Muscle of leg (tissue), 16 donors: ENCODE measurements at places on chromosomes 6 and 20. TPM values are rescaled to one million over a fixed set of nuclear protein-coding genes. Genes with fewer than 3 reads are reported as not detected.

- no peak overlapping the region for H3K27ac ChIP-seq
- peaks cover 17% of the 10 kb centered on the region for H3K4me1 ChIP-seq
- peaks cover 7% of the 10 kb centered on the region for H3K27me3 ChIP-seq
- H3K36me3 ChIP-seq = no peaks in the 10 kb centered on the region
Observed at GRCh38 chr6:14144678-14145113, 27.1 kb downstream of the CD83 start.

DNA sequence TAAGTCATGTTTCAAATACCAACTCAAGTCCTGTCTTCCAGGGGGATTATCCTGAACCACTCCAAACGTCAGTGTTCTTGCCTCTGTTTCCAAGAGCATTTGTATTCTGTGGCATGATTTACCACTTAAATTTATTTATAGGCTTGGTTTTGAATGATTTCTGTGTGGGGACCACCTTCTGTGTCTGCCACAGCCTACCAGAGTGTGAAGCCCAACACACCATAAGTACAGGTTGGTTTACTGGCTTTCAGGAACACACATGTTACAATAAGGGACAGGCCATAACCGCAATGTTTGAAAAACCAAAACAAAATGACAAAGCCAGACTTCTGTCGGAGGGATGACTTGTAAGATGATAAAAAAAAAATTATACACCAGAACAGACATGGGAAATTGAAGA lies 56.5 kb upstream of the MAP3K7 start:
- H3K4me1 ChIP-seq = no peaks in the 10 kb centered on the region
- no peak overlapping the region for H3K4me3 ChIP-seq
- H3K27ac ChIP-seq = no peak overlapping the region

DNA sequence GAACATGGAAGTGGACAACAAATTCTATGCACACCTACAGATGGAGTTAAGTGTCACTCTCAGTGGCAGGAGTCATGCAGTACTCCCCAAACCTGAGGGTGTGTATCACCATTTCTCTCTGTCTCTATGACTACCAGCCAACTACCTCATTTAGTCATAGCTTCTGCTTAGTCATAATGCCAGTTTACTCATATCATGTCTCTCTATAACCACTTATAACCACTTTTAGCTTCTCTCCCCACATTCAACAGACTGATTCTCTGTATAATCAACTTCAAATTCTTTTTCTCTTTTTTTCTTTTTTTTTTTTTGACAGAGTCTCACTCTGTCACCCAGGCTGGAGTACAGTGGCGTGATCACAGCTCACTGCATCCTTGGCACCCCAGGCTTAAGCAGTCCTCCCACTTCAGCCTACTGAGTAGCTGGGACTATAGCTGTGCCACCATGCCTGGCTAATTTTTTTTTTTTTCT lies 13.8 kb upstream of the GTF3C6 start:
- H3K36me3 ChIP-seq = no peaks in the 10 kb centered on the region
- peak; percentile 26 for DNase-seq
- H3K4me1 ChIP-seq = no peaks in the 10 kb centered on the region
- no peak overlapping the region for H3K27ac ChIP-seq
- H3K27me3 ChIP-seq = no peaks in the 10 kb centered on the region
- H3K4me3 ChIP-seq = no peak overlapping the region

GRCh38 chr6:67667637-67668422 lies 967.3 kb upstream of the ADGRB3 start:
- H3K27me3 ChIP-seq = no peaks in the 10 kb centered on the region
- no peak for DNase-seq
- no peaks in the 10 kb centered on the region for H3K4me1 ChIP-seq

The SLC17A3 gene
- total RNA-seq = not detected

DNA sequence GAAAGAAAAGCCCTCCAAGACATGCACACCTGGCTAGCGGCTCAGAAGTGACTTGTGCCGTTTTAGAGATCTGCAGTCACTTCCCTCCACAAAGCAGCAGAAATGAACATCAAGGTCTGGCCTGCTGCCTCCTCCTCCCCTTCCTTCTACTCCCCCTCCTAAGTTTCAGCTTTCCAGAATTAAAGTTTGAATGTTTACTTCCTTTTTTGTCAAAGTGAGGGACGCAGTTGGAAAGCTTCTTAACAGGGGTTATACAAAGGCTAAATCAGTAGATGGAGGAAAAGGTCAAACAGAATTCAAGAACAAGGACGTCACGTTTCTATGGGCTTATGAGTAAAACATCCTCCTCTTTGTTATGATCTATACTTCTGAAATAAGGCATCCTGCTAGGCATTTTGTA lies 227.7 kb downstream of the SLC35F1 start:
- no peaks in the 10 kb centered on the region for H3K27me3 ChIP-seq
- peak; percentile 43 for DNase-seq
- no peak overlapping the region for H3K4me3 ChIP-seq
- peaks cover 2% of the 10 kb centered on the region for H3K4me1 ChIP-seq

- H3K4me1 ChIP-seq = peaks cover 9% of the 10 kb centered on the region
- no peaks in the 10 kb centered on the region for H3K27me3 ChIP-seq
- H3K27ac ChIP-seq = no peak overlapping the region
Observed at GRCh38 chr20:4781211-4781610, 59.5 kb downstream of the PRND start.

DNA sequence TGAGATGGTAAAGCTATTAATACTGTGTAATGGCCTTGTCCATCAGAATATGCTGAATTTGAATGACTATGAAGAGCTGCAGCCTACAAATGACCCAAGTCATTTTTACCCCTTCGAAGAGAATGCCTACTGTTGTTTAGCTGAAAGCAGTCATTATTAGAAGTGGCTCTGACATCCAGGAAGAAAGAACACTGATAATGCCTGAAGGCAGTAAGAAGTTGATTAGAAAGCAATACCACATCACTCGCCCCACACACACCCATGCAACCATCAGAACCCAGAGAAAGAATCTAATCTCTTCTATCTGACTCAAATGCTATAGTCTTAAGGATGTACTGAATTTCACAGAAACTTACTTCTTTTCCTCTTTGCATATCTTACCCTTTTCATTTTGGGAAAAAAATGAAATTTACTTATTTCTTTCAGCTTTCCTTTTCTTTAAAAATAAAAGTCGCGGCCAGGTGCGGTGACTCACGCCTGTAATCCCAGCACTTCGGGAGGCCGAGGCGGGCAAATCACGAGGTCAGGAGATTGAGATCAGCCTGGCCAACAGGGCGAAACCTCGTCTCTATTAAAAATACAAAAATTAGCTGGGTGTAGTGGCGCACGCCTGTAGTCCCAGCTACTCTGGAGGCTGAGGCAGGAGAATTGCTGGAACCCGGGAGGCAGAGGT lies 61.0 kb downstream of the ARHGAP18 start:
- DNase-seq = no peak
- peaks cover 6% of the 10 kb centered on the region for H3K4me1 ChIP-seq
- no peaks in the 10 kb centered on the region for H3K36me3 ChIP-seq
- H3K27me3 ChIP-seq = no peaks in the 10 kb centered on the region

The PPP1R10 gene
- 25.7 TPM for total RNA-seq

DNA sequence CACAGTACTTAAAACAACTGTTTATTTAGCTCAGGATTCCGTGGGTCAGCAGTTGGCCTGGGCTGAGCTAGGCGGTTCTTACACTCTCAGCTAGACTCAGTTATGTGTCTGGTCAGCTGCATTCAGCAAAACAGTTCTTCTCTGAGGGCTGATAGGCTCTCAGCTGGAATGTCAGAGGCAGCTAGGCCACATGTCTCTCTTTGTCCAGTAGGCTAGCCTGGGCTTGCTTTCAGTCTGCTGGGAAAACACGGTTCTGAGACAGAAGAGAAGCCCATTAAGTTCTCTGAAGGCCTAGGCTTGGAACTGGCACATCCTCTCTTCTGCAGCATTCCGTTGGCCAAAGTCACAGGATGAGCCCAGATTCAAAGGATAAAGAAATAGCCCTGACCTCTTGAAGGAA lies 65.6 kb downstream of the TULP4 start:
- DNase-seq = peak; percentile 61
- H3K4me3 ChIP-seq = no peak overlapping the region
- peak overlapping the region; percentile 4 for H3K27ac ChIP-seq

GRCh38 chr6:68296126-68296525 lies 339.0 kb upstream of the ADGRB3 start:
- DNase-seq = no peak
- no peaks in the 10 kb centered on the region for H3K27me3 ChIP-seq
- H3K4me3 ChIP-seq = no peak overlapping the region
- no peaks in the 10 kb centered on the region for H3K36me3 ChIP-seq
- H3K27ac ChIP-seq = no peak overlapping the region

DNA sequence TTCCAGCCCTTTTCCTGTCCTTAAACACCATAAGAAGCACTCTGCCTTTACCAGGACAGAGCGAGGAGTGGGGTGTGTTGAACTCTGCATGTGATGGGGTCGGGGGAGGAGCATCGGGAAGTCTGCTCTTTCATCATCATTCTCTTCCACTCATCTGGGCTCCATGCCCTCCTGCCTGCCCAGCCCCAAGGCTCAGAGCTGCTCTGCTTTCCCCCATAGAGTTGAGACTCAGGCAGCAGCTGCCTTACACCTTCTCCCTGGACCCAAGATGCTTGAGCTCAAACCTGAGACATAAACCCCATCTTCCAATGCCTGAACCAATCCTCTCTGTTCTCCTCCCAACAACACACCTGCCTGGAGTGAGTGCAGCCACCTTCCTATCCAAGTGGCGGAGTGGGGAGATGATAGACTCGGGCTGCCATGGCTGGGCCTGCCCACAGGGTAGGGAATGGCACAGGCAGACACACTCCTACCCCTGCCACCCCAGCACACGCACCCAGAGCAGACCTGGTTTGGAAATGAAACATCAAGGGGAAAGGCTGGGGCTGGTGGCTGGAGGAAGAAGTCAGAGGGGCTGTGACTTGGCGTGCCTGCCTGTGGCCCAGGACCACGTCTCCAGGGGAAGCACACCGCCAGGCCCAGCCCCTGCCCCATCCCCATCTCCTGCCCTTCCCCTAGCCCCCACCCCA lies 28.4 kb downstream of the TFEB start:
- peak overlapping the region; percentile 20 for H3K27ac ChIP-seq
- no peak overlapping the region for H3K4me3 ChIP-seq
- no peaks in the 10 kb centered on the region for H3K27me3 ChIP-seq
- DNase-seq = peak; percentile 51
- H3K4me1 ChIP-seq = peaks cover 23% of the 10 kb centered on the region
- H3K36me3 ChIP-seq = no peaks in the 10 kb centered on the region

GRCh38 chr6:111782887-111783466 lies 90.3 kb downstream of the FYN start:
- DNase-seq = no peak
- H3K27me3 ChIP-seq = no peaks in the 10 kb centered on the region
- H3K4me1 ChIP-seq = peaks cover 41% of the 10 kb centered on the region
- no peak overlapping the region for H3K4me3 ChIP-seq
- H3K36me3 ChIP-seq = peaks cover 8% of the 10 kb centered on the region
- peak overlapping the region; percentile 38 for H3K27ac ChIP-seq

DNA sequence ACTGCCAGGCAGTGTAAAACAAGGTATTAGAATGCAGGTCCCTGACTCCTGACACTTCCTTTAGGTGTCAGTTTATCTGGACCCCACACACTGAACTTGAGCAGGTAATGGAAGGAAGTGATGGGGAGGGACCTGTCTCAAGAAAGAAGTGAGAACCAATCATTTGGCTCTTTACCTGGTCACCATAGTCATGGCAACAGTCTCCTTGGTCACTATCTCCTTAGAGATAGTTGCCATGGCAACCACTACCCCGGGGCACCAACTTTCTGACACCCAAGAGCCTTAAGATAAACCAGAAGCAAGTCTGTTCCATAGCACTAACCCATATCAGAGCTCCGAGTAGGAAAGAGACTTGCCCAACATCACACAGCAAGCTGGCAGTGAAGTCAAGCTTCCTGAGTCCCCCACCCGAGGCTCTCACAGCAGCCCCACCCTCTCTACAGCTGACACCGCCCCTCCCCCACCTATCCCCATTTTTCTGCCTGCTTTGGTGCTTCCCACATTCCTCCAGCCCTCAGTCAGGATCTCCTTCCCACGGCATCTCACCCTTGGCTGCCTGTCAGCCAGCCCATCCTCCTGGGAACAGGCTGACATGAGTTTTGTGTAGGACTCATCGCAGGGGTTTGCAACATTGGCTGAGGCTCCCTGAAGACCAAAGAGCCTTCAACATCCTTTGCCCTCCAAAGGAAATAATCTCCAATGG lies 16.3 kb upstream of the HM13 start:
- peak; percentile 58 for DNase-seq
- H3K36me3 ChIP-seq = no peaks in the 10 kb centered on the region
- H3K4me3 ChIP-seq = no peak overlapping the region
- H3K27ac ChIP-seq = peak overlapping the region; percentile 42
- H3K27me3 ChIP-seq = no peaks in the 10 kb centered on the region
- peaks cover 23% of the 10 kb centered on the region for H3K4me1 ChIP-seq

The LY86 gene
- total RNA-seq = 2.7 TPM
